Lower lobe of right lung (tissue), 2 donors: ENCODE measurements at places on chromosomes 7 and 10.

GRCh38 chr7:40870108-40870507, 735.3 kb downstream of the SUGCT start:
- DNase-seq: no peak

DNA sequence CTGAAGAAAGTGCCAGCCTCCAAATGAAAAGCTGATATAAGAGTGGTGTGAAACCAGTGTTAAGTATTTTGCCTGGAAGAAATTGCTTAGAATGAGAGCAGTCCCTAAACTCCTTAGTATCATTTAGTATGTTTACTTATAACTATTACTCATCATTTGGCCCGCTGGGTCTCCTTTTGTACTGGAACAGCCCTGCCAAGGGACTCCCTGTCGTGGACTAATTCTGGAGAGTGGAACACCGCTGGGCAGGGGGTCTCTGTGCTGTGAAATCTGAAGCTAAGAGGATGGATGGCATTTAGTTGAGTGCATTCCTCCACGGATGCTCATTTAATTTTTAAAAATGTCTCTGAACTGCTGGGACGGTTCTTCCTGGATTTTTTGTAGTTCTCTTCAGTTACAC, 889.9 kb upstream of the C7orf33 start:
- no peak for DNase-seq

DNA sequence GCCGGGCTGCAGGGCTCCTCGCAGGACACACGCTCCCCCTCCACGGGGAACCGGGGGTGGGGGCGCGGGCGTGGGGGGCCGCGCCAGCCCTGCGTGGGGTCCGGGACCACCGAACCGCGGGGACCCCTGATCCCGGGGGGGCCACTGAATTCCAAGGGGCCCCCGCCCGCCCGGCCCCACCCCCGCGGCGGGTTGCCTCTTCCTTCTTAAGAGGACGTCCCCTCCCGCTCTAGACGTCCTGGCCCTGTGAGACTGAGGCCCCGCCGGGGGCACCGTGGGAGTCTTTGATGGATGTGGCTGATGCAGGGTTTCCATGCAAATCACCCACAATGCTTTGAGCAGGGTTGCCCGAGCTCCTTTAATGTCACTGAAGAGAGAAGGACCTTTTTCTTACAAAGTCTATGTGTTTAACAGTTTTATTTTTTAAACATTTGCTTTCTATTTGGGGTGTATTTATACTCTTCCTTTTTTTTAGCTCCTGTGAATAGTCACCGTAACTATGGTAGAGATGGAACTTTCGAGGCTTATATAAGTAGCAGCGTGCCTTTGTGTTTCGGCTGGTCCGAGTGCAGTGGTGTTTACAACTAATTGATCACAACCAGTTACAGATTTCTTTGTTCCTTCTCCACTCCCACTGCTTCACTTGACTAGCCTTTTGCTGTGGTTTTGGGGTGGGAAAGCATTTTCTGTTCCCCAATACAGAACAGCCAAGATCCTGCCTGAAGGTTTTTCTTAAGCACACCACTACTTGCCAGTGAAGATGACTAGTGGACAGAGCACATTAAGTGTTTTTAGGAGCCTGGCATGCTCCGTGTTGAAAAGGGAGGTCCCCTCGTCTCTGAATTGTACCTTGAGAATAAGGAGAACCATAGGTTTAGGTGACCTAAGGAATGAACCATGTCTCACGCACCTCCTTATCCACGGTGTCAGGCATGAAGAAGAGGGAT, 44.8 kb downstream of the PDIA4 start:
- no peak for DNase-seq

GRCh38 chr7:124645704-124646103, 119.9 kb downstream of the GPR37 start:
- DNase-seq: no peak

DNA sequence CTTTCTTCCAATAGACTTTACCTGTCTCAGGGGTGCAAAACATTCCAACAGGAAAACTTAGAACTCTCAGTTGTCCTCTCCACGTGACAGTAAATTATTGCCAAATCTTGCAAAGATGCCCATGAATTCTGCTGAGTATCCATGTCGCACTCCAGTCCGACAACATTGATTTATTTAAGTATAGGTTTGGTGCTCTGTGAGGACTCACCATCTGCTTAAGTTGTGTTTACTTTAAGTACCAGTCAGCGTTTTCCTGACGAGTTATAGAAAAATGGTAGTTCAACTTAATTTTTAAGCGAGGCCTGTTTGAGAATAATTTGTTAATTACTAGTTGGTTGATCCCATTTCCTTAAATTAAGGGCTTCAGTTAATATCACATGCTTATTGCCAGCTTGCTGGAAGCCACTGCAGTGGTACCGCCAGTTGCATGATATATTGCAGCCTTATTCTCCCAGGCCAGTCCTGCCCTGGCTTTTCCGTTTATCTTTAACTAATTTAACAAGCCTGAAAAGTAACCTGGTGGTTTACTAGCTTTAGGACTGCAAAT, 27.8 kb downstream of the CREB5 start:
- DNase-seq: no peak
